ENCODE measurements at places on chromosomes 4 and X.

GRCh38 chr4:912548-913279 lies 19.4 kb downstream of the GAK start:
- no peak for DNase-seq

GRCh38 chr4:131309628-131310027 lies 1839.5 kb upstream of the PCDH10 start:
- no peak for DNase-seq

- DNase-seq = no peak
Measured at GRCh38 chr4:105840426-105841174, 54.7 kb upstream of the NPNT start.

GRCh38 chrX:107857837-107858236 lies 32.2 kb downstream of the MID2 start:
- no peak for DNase-seq

DNA sequence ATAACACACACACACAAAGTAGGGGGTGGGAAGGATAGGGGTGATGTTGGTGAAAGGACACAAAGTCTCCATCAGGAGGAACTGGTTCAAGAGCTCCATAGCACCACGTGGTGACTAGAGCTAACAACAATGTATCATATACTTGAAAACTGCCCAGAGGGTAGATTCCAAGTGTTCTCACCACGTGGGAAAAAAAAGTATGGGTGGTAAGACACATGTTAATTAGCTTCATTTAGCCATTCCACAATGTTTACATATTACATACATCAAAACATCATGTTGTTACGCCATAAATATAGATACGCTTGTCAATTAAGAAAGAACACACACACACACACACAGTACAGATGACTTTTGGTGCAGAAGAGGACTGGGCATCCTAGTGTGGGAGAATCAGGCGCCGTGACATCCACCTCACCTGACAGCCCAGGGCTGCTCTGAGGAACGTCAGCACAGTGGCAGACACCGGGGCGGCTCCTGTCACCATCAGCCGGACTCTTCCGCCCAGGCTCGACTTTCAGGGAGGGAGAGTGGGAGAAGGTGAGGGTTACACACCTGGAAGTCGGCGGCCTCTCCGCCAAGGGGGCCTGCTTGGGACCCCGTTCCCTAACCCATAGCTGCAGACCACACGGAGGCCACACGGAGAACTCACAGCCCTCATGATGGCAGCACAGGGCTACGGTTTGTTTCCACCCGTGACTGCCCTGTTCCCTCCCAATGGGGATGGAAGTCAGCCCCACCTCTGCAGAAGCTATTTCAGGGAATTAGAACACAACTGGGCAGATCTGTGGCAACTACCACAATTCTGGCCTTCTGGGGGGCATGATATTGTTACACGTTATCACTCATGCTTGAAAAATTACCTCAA lies 31.8 kb upstream of the CENPU start:
- DNase-seq = no peak

GRCh38 chr4:20532116-20532790 lies 168.0 kb upstream of the PACRGL start:
- DNase-seq = no peak

DNA sequence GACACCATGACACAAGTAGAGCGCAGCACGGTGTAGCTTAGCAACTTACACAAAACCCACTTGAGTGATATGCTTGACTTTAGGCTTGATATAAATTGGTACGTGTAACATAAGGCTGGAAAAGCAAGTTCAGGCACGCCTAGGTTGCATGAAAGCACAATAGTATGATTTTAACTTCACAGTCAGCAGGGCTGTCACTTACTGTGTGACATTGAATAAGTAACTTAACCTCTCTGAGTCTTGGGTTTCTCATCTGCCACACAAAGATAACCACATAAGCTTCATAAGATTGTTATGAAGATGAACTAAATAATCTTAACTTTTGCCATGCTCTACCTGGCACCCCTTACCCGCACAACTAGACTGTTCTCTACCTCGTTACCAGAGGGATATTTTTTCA lies 9.5 kb downstream of the SRD5A3 start:
- no peak for DNase-seq

GRCh38 chr4:99885063-99885664 lies 9.1 kb downstream of the LAMTOR3 start:
- DNase-seq = no peak

DNA sequence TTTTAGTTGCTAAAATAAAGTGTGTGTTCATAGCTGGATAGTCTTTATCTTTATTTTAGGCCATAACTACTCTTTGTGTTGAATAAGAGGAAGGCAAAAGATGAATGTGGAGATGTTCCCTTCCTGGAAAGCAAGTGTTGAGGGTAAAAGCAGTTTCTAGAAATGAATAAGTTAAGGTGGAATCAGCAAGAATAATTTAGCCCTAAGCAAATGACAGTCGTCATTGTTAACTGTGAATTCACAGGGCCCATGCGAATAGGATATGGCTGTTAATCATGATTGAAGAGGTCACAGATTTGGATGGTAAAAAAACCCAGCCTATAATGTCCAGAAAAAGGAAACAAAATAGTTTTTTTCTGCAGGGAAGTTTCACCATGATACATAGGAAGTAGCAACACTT lies 167.8 kb upstream of the PPP3CA start:
- no peak for DNase-seq

DNA sequence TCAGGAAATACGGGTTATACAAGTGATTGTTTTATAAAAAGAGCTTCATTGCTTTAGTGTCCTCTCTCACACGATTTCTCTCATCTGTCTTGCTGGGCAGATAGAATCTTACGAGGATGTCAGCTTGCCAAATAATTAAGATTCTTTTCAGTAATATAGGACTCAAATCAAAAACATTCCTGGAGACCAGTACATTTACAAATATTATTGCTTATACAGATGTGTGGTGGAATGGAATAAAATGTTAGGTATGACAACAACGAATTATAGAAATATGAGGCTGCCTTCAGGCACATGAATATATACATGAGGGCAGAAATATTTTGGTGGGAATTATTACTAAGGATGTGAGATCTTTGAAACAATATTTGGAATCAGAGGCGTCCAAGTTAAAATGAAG lies 88.9 kb downstream of the GC start:
- no peak for DNase-seq

- no peak for DNase-seq
Measured at GRCh38 chr4:8225706-8226443, 26.8 kb downstream of the SH3TC1 start.

DNA sequence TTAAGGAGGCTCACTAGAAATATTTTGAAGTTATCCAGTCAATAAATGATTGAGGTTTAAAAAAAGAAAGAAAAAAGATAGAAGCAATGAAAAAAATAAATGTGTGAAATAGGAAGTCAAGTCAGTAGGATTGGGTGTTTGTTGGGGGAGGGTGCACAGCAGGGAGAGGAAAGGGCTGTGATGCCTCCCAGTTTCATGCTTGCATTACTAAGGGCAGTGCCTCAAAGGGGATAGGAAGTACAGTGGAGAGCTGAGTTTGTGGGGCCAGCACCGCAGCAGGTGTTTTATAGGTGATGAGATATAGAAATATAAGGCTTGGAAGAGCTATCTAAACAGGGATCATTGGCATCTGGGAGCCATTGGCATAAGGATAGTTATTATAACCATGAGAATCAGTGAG lies 919.2 kb downstream of the STIM2 start:
- no peak for DNase-seq

- no peak for DNase-seq
Measured at GRCh38 chr4:141170671-141171070, 37.4 kb upstream of the RNF150 start.

DNA sequence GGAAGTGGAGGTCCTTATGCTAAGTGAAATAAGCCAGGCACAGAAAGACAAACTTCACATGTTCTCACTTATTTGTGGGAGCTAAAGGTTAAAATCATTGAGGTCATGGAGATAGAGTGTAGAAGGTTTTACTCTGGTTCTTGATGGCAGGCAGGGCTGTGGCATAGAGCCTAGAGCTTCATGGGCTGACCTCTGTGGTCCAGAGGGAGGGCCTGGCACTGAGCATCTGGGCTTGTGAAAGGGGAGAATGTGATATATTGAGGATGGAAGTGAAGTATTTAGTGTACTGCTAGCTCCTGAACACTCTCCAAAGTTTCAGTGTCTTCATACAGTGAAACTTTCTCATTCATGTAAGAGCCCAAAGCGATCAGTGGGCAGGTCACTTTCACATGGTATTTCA lies 71.3 kb upstream of the ANXA3 start:
- no peak for DNase-seq

GRCh38 chr4:158945529-158946108 lies 157.3 kb upstream of the RAPGEF2 start:
- DNase-seq = no peak

DNA sequence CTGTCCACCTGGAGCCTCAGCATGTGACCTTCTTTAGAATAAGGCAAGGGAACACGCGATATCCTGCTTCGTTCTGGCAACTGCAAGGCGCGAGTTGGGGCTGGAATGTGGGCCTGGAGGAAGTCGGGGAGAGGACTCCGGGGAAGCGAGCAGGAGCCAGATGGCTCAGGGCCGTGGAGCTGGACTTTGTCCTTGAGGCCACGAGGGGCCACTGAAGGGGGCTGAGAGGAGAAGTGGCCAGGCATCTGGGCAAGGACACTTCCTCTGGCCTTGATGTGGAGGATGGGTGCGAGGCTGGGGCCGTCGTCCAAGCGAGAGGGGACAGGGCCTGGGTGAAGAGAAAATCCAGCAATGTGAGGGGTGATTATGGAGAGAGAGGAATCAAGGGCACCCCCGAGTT lies 12.2 kb upstream of the DUSP9 start:
- no peak for DNase-seq

DNA sequence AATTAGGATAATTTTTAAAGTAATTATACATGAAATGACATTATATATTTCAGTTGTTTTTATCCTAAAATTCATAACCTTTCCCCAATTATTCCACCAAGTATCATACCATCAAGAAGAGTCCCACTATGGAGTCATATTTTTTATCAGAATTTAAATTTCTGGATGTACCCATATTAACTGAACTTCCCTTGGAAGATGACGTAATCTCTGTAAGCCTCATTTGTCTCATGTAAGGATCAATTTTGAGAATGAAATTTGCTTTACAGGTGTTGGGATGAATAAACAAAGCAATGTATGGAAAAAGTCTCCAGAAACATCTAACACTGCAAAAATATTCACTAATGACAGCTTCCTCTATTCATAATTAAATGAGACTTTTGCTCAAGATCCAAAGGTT lies 147.5 kb downstream of the NPFFR2 start:
- no peak for DNase-seq

- no peak for DNase-seq
Measured at GRCh38 chrX:55142206-55142918, 53.5 kb downstream of the PAGE2 start.

GRCh38 chr4:866761-867390 lies 40.9 kb upstream of the CPLX1 start:
- DNase-seq = no peak

- peak; percentile 73 for DNase-seq
Measured at GRCh38 chr4:47531241-47531953, 46.3 kb downstream of the ATP10D start.

- DNase-seq = no peak
Measured at GRCh38 chr4:159269116-159269515, 166.2 kb downstream of the RAPGEF2 start.

- no peak for DNase-seq
Measured at GRCh38 chrX:142089193-142089592, 115.9 kb downstream of the MAGEC2 start.

DNA sequence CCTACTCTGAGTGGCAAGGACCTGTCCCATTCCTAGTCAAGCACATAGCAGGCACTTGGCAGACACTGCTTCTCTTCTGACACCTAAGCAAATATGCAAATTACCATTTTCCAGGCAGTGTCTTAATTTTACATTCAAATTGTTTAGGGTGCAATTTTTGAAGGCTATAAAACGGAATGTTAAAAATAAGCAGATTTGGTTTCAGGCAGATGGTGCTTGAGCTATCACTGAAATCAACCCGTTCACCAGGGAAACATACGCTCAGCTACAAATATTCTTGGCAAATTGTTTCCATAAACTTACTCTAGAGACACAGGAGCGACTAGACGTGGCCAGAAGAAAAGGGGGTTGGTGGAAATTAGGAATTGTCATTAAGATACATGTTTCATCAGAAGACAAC lies 45.7 kb downstream of the BEND2 start:
- no peak for DNase-seq

DNA sequence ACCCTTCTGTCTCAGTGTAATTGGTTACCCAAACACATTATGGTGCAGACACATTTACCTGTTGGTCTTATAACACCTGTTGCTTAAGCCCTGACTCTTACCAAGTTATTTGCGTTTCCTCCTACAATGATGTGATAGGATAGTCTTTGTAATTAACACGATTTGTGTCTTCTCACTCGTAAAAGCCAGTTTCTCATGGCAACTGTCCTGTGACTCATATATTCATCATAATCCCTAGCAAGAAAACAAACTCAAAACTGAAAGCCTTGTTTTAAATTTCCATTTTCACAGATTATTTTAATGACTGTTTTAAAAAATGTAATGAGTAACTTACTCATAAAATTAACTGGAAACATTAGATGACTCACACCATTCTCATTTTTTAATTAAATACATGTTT lies 495.2 kb downstream of the NLGN4X start:
- DNase-seq = no peak

DNA sequence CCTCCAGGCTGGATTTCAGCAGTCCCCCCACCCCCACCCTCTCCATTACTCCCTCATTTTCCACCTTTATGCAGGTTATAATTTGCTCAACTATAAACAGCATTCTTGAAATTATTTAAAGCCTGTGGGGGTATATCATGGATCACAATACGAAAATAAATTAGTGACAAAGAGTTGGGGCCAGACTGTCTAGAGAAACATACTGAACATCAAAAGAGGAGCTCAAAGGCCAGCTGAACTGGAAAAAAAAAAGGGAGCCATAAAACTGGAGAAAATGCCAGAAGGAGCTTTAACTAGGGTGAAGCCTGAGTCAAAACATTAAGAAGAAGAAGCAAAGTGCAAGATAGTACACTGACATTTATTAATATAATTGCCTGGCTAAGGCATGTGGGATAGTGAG lies 137.8 kb downstream of the ANTXR2 start:
- DNase-seq = no peak

DNA sequence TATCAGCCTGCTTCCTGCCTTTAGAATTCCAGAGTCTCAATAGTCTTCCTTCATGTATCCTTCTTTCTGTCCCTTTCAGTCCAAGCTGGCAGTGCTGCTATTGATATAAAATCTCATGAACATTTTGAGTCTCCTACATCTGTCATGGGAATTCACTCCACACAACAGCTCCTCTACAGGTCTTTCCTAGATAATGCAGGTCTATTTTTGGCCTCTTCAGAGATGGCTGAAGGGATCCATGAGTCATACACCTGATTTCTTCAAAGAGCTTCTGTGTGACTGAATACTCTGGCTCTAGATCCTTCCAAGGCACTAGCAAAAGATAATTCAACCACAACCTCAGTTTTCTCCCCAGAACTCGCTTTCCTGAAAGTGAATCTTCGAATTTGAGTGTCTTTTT lies 115.4 kb downstream of the STPG2 start:
- DNase-seq = no peak

Data from CD8-positive, alpha-beta memory T cell (primary cell).